ENCODE measurements at places on chromosomes 2 and 18.

DNA sequence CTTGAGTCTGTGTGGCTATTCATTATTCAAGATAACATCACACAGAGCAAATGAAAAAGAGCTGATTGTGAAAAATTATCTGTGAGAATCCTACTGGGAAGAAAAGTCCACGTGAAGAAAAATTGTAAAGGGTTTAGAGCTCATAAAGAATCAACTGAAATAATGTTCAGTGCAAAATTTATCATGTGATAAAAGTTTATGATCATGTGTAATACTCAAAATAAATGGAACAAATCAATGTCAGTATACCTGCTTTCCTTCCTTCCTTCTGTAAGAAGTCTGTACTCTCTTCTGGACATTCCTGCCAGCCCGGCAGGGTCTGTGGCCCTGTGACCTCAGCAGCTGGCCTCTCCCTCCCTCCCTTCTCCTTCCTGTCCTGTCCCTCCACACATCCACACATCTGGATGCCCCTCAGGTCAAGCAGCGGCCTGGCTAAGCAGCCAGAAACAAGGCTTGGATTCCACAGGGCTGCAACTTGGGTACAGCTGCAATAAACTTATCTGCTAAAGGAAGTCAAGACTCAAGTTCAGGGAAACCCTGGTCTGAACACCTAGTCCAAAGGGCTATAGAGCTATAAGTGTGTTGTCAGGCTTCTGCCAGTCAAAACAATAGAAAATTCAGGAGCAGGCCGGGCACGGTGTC is 172.1 kb downstream of the MREG start:
- DNase-seq: no peak

DNA sequence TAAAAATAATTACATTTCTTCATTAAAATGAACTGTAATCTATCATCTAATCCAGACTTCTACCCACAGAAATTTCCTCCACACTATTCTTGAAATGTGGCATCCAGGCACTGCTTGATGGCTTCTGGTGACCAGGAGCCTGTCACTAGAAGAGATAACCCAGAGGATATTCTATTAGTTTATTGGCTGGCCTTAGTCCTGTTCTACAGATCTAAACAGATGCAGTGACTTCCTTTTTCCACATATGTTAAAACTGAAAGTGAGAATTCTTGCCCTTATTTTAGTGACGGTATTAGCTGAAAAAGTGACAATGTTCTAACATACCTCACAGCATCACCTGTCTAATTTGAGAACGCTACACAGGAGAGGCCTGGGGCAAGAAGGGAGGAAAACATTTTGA is 775.4 kb downstream of the TSN start:
- DNase-seq: no peak

DNA sequence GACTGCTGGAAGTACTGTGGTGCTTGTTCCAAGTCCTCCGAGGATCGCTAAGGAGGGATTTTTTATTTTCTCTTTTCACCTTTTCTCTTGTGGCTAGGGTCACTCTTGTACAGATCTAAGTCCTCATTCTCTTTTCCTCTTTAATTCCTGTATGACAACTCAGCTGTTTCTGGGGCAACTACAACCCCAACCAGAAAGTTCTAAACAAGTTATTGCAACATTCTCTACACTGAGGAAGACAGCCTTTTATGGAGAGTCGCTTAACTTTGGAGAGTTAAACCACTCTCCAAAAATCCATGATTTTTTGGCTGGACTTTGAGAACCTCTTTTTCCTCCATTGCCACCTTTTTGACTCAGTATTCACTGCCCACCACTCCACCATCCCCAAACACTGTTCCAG is 74.0 kb upstream of the SESTD1 start:
- DNase-seq: no peak

- no peak for DNase-seq
These were observed 85.7 kb downstream of the CEP192 start for GRCh38 chr18:13076886-13077285.

GRCh38 chr2:222877556-222878300 is 16.9 kb downstream of the ACSL3 start:
- DNase-seq: no peak

GRCh38 chr2:172556284-172557033 is 569 bp downstream of the PDK1 start:
- peak; percentile 55 for DNase-seq

- no peak for DNase-seq
These were observed 38.7 kb downstream of the TCF7L1 start for GRCh38 chr2:85171916-85172315.

DNA sequence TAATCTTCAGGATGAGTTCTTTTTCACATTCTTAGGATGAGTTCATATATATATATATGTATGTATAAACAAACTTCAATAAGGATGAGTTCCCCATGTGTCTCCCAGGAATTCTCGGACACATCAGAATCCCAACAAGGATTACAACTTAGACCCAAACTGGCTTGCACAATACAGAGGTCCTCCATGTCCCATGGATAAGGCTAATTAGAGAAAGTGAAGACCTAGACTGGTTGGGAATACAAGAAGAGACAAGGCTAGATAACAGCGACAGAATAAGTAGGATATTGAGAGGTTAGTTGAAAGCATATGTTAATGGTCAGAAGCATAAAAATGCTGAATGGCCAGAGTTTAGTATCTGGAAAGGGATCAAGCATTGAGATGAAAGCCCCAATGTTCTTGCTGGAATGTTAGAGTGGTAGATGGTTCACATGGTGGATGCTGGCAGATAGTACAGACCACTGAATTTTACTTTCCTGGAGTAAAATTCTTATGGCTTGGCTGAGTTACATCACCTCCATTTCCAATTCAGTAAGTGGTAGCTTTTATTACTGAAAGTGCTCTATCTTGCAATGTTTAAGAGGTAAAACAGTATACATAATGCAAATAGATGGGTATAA is 154.9 kb upstream of the EPHA4 start:
- DNase-seq: no peak

GRCh38 chr18:75802681-75803080 is 375.2 kb upstream of the SMIM21 start:
- no peak for DNase-seq

Data from CD4-positive, alpha-beta T cell treated with Interleukin-4 for 4 hours (primary cell).